ENCODE measurements at places on chromosomes 2 and 18.

GRCh38 chr18:37409878-37410277, 155.7 kb downstream of the CELF4 start:
- no peak for DNase-seq

DNA sequence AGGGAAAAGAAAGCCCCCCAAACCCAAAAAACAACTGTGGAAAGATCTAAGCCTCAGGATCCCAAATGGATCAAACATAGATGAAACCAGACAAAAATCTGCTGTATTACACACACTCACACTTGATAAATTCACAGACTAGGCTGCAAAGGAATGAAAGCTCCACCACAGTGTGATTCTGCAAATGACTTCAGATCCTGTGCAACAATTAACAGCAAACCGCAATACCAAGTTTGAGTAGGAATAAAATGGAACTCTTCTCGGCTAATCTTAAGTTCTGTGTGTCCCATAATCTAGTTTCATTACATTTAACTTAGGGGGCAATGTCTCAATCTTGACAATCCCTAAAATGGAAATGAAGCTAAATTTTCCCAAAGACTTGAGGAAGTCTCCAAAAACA, 11.9 kb downstream of the CLK1 start:
- no peak for DNase-seq

DNA sequence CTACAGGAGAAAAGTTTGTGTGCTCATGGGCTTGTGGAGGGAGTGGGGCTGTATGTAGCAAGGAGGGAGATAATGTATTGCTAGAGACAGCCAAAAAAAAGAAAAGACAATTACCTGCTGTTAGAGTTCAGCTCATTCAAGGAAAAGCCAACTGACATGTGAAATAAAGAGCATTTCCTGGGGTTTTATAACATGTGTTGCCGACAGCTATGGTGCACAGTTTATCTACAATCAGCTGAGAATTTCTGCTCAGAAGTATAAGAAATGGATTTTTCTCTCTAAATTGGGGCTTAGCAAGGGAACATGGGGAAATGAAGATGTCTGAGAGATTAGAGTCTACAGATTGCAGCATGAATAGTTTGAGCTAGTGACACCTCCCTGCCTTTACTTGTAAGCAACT, 674.1 kb downstream of the SUCLG1 start:
- no peak for DNase-seq

DNA sequence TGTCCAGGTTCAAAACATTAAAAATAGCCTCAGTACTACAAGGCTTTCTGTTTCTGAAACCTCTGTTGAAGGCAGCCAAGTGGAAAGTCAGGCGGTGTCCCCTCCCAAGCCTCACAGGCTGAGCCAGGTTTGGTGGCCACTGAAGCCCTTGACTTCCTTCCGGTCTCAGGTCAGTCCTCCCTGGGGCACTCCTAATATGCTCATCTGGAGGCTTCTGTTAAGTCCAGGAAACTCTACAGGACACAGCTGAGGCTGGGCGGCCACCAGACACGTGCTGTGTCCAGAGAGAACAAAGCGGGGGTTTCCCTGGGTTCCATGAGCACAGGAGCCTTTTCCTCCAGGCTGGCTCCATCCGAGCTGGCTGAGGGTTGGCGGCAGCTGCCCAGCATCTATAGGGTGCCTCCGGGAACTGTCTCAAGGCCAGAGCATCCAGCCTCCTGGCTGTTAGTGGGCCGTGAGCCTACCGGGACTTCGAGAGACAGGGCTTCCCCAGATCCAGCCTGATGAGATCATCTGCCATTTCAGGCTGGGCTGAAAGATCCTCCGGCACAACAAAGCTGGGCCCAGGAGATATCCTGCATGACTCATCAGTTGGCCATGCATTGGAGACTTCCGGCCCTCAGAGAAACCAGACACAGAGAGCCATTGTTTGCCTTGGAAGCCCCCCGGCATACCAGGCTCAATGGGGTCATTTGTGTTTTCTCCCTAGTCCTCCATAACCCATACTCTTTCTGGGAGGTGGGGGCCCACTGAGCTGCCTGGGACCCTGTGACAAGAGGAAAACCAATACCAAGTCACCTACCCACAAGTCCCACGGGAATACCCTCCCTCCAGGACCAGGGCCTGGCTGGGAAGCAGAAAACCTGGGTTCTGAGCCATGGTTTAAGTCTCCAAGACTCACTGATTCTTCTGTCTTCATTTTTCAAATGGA, 71.7 kb downstream of the HS1BP3 start:
- peak; percentile 90 for DNase-seq

GRCh38 chr2:31067259-31067658, 71.0 kb downstream of the GALNT14 start:
- no peak for DNase-seq

DNA sequence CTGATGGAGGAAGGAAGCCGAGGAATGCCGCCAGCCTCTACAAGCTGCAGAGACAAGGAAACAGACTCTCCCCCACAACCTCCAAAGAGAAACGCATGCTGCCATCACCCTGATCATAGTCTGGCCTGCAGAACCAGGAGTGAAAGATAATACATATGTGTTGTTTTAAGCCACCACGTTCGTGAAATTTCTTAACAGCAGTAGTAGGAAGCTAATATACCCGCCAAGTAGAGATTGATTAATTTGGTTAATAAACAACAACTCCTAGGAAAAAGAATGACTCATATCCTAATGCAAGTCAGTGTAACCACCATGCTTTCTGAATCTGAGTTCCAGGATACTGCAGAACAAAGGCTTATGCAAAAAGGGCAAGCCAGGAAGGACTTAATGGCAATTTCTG, 36.6 kb downstream of the LONRF2 start:
- DNase-seq = no peak

- no peak for DNase-seq
Observed at GRCh38 chr18:33116376-33116775, 324.1 kb downstream of the CCDC178 start.
